ENCODE measurements at places on chromosomes 3 and 15.

DNA sequence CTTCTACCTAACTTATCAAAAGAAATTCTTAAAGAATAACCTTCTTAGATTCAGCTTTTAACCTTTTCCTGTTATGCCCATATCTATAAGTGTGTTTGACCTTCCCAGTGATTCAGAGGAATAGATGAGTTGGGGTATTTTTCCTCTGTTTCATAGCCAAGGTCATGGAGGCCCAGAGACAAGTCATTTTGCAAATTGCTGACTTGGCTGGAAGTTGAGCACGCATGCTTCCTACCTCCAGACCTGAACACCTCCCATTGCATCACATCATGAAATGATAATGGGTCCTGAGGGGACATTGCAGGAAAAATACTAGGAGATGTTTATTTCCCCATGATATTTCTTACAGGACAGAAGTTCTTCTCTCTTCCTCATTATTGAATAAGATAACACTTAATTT is 158.6 kb upstream of the LMCD1 start:
- DNase-seq = no peak

DNA sequence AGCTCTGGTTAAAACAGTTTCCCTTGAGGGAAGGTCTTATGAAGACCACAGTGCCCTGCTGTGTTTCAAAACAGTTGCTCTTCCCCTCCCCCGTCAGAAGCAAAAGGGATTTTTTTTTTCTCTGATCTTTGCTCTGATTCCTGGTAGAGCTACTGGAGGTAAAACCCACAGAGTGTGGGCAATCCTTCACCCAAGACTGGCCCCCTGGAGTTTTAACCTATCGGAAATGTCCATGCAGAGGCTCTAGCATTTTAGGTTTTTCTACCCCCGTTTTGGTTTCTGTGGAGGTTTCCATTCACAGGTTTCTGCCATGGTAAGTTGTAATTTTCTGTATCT is 27.7 kb downstream of the GRM2 start:
- no peak for DNase-seq

DNA sequence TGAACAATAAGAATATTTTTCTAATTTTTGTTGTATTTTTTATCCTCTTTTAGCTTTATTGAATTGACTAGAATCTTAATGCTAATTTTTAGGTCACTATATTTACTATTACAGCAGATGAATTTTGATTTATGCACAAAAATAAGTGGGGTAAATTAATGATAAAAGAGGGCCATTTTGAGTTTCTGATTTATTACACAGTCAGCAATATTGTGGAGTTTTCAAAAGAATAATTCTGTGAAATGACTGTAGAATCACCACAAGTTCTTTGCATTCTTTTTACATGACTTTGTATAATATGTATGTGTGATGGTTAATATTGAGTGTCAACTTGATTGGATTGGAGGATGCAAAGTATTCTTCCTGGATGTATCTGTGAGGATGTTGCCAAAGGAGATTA is 812.4 kb upstream of the DPPA4 start:
- DNase-seq = no peak

GRCh38 chr15:79965846-79966630 is 5.0 kb downstream of the BCL2A1 start:
- no peak for DNase-seq

GRCh38 chr3:155743606-155744005 is 1.3 kb downstream of the PLCH1 start:
- DNase-seq = no peak

GRCh38 chr15:78255421-78256043 is 8.8 kb upstream of the DNAJA4 start:
- DNase-seq = no peak

DNA sequence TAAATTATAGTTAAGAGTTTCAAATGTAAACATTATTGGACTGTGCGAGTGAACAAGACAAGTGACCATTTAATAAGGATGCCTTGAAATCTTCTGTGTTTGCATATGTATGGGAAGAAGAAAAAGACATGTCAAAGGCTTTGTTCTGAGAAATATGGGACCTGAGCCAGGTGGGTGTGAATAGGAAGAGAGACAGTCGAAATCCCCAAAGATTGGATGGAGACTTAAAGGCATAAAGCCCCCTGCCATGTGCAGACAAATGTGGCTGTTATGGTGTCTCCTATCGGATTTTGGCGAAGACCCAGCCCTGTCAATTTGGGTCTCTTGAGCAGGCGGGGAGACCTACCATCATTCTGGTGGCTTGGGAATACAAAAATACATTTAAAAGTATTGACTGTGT is 16.9 kb downstream of the FXR1 start:
- no peak for DNase-seq

DNA sequence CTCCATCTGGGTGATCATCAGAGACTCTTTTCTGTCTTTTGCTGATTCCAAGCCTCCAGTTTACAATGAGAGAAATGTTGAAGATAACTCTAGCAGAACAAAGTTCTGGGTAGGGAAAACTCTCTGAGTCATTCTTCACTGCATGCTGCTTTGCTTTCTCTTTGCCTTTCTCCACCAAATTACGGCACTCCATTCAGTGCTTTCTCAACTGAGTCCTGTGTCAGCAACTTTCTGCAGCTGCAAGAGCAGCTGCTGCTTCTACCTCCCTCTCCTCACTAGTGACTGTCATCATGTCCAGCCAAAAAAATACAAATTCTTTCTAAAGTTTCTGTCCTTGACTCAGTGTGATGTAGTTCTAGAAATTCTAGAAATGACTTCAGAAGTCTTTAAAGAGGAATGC is 953.8 kb downstream of the IGSF11 start:
- DNase-seq = no peak

DNA sequence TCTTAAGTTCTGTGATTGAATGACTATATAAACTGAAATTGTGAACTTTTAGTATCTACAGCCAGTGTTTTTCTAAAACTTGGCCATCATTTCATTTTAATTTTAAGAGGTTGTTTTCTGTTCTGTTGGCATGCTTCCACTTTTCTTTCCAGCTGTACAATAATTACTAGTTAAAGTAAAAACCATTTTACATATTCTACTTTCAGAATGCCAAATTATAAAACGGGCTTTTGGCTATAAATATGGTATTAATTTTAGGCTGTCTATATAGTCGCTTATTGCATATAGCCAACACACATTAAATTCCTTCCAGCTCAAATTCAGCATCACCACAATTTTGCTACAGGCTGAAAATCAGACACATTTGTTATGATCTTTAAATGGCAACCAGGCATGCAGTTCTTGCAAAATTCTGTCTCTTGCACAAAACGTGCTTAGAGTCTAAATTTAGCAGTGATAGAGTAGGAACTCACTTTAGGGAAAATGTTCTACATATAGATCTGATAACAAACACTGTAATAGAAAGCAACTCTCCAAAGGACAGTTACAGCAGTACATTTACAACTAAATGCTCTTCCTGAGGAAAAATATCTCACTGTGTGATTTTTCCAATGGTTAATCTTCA is 81.1 kb downstream of the BTD start:
- DNase-seq = no peak

GRCh38 chr3:107367353-107367752 is 9.9 kb upstream of the CCDC54 start:
- DNase-seq = no peak

DNA sequence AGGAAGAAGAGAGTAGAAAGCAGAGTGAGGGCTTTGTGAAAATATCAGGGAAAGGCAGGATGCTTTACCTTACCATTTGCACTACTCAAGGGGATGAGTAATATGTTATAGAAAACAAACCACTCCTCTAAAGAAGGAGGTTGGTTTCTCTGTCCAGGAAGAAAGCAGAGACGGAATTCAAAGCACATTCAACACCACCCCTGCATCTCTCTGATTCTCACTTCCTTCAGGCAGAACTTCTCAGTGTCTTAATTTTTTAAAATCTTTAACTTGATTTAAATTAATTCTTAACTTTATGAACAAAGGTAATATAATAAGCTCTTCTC is 82.4 kb downstream of the NR2F2 start:
- DNase-seq = no peak

DNA sequence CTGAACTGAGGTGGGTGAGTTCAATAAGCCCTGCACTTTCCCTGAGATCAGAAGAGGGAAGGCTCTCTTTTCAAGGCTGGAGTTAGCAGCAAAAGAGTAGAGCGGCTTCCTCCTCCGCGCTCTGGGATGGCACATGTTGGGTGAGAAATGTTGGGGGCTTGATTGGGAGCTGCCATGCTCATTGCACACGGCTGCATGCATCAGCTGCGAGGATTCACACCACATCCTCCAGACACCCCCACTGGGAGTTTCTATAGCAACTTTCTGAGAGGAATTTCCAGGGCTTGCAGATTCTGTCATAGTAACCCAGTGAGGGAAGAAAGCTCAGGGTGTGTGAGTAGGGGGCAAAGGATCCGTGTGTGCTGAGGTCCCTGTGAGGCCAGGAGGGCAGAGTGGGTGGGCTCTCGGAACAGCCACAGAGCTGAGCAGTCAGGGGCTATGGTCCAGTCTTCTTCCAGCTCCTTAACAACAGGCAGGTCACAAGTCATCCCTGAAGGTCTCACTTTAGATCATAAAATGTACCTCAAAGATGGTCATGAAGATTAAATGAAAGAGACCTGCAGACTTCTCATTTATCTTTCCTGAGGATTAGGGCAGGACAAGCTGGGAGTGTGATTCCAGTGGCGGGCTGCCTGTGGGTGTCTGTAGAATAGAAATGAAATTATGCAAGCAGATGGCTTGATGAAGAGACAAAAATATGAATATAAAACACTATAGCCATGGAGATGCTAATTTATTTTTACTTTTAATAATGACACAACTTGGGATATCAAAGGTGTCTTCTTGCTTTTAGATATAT is 75.7 kb upstream of the CHRNA7 start:
- DNase-seq = no peak

DNA sequence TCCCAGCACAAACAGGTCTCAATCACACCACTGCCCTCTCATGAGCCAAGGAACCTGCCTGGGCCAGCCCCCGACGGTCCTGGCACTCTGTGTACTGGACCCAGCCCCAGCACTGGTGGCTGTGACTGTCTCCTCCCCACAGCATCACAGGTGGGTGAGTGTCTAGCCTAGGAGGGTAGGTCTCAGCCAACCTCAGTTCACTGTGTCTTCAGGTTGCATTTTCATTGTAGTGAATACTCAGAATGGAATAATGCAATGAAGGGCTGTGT is 163.4 kb upstream of the NSMCE3 start:
- DNase-seq = no peak

DNA sequence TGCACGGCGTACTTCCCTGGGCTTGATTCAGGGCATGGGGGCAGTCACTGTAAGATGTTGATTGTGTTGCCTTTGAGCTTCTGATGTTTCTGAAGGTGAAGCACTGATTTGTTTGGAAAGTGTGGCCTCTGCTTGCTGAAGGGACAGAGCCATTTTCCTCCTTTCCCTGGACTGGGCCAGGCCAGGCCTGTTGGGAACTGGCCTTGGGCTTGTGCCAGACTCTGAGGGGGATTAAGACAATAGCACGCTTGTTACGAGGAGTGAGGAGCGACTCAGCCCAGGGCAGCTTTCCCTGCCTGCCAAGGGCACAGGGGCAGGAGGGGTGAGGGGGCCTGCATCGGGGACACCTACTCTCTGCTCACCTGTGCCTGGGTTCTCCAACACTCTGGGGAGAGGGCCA is 42.9 kb downstream of the LINGO1 start:
- no peak for DNase-seq

GRCh38 chr3:20105513-20106280 is 65.5 kb downstream of the KAT2B start:
- DNase-seq = no peak

DNA sequence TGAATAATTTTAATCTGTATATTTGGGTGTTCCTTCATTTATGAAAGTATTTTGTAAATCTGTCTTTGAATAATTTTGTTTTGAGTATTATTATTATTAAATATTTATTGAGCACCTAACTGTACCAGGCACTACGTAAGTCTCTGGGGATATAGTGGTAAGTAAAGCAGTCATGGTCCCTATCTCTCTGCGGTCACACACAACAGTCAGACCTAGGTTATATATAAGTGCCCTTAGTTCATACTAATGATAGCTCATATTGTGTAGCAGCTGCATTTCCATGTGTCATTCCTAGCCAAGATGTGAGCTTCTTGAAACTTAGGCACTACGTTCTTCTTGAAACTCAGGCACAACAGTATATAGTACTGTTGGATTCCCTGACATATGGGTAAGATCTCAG is 12.4 kb downstream of the NKTR start:
- peak; percentile 27 for DNase-seq

- DNase-seq = no peak
These were observed 18.7 kb upstream of the PTPN9 start for GRCh38 chr15:75597667-75598341.

- DNase-seq = no peak
These were observed 451.0 kb downstream of the EPHA6 start for GRCh38 chr3:97265237-97266005.

DNA sequence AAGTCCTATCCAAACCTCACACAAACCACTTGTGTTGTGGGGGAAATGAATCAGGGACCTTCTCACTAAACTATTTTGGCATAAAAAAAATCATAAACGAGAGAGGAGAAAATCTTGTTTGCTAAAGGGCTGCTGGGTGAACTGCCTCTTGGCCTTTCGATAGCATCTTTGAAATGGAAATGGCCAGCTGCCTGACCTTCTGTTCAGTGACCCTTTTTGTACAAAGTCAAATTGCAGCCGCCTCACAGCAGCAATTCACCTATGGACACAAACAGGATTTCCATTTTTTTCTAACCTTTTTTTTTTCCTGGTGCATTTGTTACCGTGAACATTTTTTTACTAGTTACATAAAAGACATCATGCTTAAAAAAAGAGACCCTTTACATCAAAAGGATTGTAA is 89.0 kb upstream of the ONECUT1 start:
- DNase-seq = no peak

- no peak for DNase-seq
These were observed 5.8 kb downstream of the PRKCD start for GRCh38 chr3:53166781-53167291.

DNA sequence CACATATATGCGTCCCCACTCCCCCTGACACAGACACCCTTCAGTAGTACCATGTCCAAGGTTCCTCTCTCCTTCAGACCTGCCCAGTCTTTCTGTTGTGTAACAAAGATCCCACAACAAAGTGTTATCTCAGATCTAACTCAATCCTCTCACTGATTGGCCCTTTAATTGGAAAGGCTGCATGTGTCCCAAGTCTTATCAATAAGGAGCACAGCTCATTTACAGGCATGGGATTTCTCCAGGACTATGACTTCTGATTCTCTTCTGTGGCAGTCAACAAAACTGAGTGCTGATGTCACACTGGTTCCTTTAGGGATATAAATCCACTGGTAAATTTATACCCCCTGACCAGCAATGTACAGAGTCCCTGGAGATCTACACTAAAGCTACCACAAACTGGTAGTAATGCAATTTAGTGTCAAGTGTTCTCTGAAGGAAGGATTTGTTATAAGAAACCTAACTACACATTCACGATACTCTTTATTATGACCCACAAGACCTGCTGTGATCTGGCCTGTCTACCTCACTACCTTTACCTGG is 28.1 kb downstream of the CLK3 start:
- no peak for DNase-seq

- DNase-seq = no peak
These were observed 1.4 kb downstream of the PPM1L start for GRCh38 chr3:160757233-160758106.

Measured in GM12878 (cell line).